ENCODE measurements at places on chromosomes 2 and 18. TPM values are rescaled to one million over a fixed set of nuclear protein-coding genes. Genes with fewer than 3 reads are reported as not detected.

IL18RAP gene
- total RNA-seq, result 0.48 TPM

ZC3H15 gene
- 134 TPM for total RNA-seq

MPP4 gene
- not detected for total RNA-seq

FSHR gene
- not detected for total RNA-seq

CCDC88A gene
- 17.9 TPM for total RNA-seq

UXS1 gene
- 50.7 TPM for total RNA-seq

ZEB2 gene
- total RNA-seq, result not detected

TMEM214 gene
- 15.4 TPM for total RNA-seq

SERPINB3 gene
- 33.7 TPM for total RNA-seq

RNF144A gene
- 1.7 TPM for total RNA-seq

KLF7 gene
- 28.4 TPM for total RNA-seq

C1GALT1C1L gene
- not detected for total RNA-seq

SEC11C gene
- total RNA-seq, result 30.1 TPM

TFCP2L1 gene
- total RNA-seq, result 18.5 TPM

CDH7 gene
- under 0.01 TPM for total RNA-seq

ABCG5 gene
- total RNA-seq, result not detected

PSTPIP2 gene
- total RNA-seq, result 14.5 TPM

PIEZO2 gene
- 0.48 TPM for total RNA-seq

RAB6C gene
- total RNA-seq, result not detected

CCL20 gene
- total RNA-seq, result 158 TPM

SERPINB13 gene
- 9.2 TPM for total RNA-seq

SCLY gene
- 11.3 TPM for total RNA-seq

ALPP gene
- not detected for total RNA-seq

MCM6 gene
- 5.1 TPM for total RNA-seq

TGFA gene
- 248 TPM for total RNA-seq

HOXD4 gene
- not detected for total RNA-seq
